ENCODE measurements at places on chromosomes 12 and 14. TPM values are rescaled to one million over a fixed set of nuclear protein-coding genes. Genes with fewer than 3 reads are reported as not detected.

- peak; percentile 12 for DNase-seq
Measured at GRCh38 chr14:41899416-41899815, 292.7 kb downstream of the LRFN5 start.

GRCh38 chr14:55946231-55946630 lies 172.0 kb upstream of the PELI2 start:
- DNase-seq: no peak

GRCh38 chr12:21001778-21002177 lies 129.2 kb upstream of the SLCO1B1 start:
- DNase-seq: no peak

DNA sequence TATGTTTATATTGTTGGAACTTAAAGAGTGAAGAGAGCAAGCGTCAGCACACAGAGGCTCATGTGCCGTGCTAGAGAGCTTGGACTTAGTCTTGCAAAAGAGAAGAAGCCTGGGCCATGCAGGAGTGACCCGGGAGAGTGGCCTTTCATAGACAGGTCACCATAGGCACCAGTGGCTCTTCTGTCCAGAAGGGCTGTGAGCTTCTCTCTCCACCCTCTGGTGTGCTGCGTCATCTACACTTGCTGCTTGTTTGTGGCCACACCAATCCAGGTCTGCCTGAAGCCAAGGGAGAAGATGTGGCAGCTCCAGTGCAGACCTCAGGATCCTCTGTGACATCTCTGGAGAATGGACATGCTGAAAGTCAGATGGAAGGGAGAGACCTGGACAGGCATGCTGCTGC lies 74.4 kb downstream of the NTF3 start:
- no peak for DNase-seq

DNA sequence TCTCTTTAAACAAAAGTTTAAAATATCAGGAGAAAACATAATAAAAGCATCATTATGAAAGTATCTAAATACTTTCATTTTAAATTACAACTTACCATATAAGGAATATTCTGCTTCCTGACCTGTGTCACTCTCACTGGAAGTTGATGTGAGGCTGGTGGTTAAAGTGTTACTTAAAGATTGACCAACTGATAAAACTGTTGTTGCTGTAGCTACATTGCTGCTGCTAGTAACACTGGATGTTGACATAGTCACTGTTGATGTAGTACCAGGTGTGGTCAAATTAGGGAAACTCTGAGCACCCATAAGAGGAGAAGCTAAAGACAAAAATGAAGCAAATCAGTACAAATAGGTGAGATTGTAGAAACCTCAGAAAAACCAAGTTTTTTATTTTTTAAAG lies 79.9 kb downstream of the HECTD1 start:
- DNase-seq: no peak

GRCh38 chr12:90020881-90021280 lies 312.2 kb upstream of the ATP2B1 start:
- DNase-seq: no peak

RNASE2 gene
- polyA plus RNA-seq: 0.86 TPM

ADCY6 gene
- 71.7 TPM for polyA plus RNA-seq

TAS2R20 gene
- polyA plus RNA-seq: 1.2 TPM

Data from left renal pelvis (tissue), 4 donors.